ENCODE measurements at places on chromosomes 7 and 10.

GRCh38 chr7:154937837-154938236 lies 65.1 kb downstream of the PAXIP1 start:
- DNase-seq: no peak

- DNase-seq: no peak
Observed at GRCh38 chr10:132076578-132077081, 10.9 kb downstream of the JAKMIP3 start.

DNA sequence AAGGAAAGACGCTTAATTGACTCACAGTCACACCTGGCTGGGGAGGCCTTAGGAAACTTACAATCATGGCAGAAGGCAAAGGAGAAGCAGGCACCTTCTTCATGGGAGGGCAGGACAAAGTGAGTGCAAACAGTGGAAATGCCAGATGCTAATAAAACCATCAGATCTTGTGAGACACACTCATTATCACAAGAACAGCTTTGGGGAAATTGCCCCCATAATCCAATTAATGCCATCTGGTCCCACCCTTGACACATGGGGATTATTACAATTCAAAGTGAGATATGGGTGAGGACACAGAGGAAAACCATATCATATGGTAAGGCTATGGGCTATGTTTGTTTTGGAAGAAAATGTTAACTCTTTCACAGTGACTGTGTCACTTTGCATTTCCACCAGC lies 1272.5 kb upstream of the CELF2 start:
- DNase-seq: no peak

GRCh38 chr10:6625428-6625827 lies 45.4 kb upstream of the PRKCQ start:
- DNase-seq: no peak

DNA sequence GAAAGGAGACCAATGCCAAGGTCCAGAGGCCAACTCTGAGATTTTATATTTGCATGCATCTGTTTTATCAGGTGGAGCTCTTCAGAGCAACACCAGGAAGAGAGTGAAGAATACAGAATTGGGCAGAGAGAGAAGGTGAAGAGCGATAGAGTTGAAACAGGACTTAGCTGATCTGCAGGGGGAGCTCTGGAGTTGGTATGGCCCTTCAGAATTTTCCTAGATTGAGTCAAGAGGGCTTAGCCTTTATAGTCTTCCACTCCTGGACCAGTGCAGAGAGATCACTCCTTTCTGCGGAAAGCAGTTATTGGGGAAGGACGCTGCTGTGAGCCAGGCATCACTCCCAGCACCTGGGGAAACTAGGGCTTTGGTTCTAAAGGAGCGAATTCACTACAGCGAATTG lies 105.0 kb upstream of the DGKB start:
- DNase-seq: no peak

DNA sequence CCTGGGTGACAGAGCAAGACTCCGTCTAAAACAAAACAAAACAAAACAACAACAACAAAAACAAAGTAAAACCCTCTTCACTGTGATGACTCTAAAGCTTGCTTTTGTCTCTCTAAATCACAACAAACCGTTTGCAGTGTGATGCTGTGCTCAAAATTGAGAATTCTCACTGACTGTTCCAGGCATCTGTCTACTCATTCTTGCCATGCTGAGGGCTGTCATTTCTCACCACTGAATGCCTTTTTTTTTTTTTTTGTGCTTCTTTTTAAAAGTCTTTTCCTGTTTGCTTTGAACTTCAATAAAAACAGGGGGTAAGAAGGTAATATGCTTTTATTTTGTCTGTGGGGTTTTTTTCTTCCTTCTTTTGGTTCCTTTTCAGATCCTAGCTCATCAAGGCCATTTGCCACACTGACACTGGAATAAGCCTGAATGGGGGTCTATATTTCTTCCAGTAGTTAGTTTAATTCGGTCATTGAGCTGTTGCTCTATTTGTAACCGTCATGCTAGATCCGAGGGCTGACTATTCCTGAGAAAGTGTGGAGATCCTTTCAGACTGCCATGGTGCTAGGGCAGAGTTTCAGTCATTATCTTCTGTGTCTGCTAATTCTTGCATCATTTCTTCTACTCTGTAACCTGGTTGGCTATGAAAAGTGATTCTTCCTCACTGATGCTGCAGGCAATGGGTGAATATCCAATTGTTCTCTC lies 10.6 kb downstream of the FAS start:
- DNase-seq: no peak

DNA sequence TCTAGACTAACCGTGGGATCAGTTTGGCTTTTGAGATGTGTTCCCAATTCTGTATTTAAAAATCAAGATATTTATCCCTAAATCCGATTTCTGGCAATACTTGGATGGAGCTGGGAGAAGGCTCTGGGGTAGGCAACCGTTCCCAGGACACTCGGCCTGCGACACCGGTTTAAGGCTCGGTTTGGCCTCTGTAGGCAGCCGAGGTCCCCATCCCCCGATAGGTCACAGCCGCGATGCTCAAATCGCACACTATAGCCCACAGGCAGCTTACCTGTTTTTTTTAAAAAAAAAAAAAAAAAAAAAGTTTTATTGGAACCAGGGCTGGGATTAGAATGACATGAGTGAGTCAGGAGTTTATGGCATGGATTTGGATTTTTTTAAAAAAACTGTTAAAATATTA lies 729 bp upstream of the TAF3 start:
- no peak for DNase-seq

DNA sequence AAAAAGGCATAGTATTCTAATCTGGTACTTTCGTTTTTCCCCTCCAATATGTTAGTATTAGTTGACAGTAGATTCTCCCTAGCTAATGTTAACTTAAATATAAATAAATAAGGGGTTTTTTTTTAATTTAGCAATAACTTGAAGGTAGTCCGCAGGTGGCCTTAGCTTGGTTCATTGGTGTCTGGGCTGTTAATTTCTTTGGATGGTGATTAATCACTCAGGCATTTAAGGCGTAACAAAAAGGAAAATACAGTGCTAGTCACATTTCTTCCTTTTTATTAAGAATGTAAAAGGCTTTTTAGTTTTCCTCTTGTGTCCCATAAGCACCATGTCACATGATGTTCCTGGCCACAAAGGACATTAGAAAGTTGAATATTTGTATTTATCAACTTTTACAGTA lies 161.0 kb upstream of the POT1 start:
- DNase-seq: no peak

- no peak for DNase-seq
Observed at GRCh38 chr10:91955114-91955513, 31.5 kb downstream of the BTAF1 start.

DNA sequence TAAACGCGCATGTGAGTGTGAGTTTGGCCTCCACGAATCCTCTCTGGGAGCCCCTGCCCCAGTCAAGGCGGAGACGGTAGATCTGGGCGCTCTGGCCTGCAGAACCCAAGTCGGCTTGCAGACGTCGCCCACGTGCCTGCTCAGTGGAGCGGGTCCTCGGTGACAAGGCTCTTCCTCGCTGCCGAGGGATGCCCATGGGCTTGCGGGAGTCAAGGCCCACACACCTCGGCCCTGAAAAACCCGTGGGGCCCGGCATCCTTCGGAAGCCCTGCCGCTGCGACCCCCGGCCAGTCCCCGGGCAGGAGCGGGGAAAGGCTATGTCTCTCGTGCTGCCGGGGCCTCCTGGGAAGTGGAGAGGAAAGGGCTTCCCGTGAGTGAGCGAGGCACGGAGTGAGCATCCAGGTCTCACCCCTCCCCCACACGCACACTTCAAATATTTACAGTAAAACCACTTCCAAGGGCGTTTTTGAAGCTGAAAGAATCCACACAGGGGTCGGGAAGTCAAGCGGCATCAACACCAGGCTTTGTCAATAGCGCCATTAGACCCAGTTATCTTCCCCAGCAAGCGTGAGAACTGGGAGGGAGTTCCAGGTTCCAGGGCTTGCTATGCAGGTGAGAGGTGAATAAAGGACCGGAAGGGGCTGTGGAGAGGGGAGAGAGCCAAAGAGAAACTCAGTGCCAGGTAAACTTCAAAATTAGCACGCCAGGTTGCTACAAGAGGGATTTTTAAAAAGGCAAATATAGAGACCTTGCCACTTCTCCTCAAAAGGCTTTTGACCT lies 1.1 kb upstream of the MNX1 start:
- peak; percentile 82 for DNase-seq

- peak; percentile 85 for DNase-seq
Observed at GRCh38 chr10:78218798-78219490, 185.3 kb downstream of the RPS24 start.

GRCh38 chr7:29284696-29285443 lies 90.3 kb downstream of the CHN2 start:
- DNase-seq: no peak

DNA sequence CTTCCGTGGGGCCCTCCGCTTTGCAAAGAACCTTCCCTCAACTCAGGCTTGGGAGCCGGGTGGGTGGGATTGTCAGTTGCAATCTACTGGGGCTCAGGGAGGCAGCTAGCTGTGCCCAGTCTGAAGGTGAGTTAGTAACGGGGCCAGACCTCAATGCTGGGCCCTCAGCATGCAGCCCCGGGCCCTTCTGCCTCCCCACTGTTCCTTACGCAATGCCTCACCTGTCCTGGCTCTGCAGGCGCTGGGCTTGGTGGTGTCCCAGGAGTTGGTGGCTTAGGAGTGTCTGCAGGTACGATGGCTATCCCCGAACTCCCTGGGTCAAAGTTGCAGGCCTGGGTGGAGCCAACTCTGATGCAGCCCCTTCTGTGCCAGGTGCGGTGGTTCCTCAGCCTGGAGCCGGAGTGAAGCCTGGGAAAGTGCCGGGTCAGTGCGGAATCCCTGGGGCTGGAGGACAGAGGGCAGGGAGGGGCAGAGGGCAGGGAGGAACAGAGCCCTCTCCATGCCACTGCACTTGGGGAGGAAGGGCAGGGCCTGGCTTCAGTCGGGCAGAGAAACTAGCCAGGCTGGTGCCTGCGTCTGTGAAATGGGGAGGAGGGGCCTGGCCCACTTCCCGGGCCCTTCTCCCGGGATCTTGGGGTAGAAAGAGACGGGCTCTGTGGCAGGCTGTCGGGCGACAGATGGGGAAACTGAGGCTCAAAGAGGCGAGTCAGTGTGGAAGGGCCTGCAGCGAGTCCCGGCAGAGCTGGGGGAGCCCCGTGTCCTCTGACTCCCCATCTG lies 15.0 kb downstream of the ELN start:
- DNase-seq: no peak

- no peak for DNase-seq
Observed at GRCh38 chr10:5482016-5482415, 17.4 kb downstream of the CALML5 start.

DNA sequence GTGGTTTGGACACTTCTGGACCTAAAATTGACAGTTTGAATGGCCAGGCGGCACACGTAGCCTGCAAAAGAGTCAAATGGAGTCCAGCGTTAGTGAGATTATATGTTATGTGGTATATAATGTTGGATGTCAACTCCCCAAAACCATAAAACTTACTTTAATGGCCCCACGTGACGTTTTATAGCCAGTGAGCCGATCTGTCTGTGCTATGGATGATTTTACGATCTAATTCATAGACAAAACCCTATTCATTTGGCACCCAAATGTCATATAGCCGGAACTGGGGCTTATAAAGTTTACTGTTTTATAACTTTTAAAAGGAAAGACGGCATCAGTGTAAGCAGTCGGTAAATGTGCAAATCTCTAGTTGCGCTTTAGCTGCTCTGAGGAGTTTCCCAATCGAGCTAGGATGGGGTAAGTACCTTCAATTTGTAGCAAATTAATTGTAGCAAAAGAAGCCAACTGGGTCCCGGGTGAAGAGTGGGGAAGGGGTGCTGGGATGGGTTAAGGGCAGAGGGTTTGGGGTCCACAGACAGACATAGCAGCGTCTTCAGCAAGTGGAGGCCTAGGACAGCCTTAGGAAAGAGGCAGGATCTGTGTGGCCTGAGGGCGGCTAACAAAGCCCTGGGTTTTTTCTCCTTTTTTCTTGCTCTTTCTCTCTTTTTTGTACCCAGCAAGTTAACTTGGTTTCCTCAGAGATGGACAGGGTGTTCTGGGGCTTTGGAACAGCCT lies 3.2 kb downstream of the HOXA5 start:
- DNase-seq: no peak
